ENCODE measurements at places on chromosomes 11 and 22.

GRCh38 chr11:21646351-21646750, 546.5 kb upstream of the ANO5 start:
- no peak for DNase-seq

- DNase-seq: peak; percentile 98
These were observed 642 bp upstream of the CDK2AP2 start for GRCh38 chr11:67508486-67509121.

DNA sequence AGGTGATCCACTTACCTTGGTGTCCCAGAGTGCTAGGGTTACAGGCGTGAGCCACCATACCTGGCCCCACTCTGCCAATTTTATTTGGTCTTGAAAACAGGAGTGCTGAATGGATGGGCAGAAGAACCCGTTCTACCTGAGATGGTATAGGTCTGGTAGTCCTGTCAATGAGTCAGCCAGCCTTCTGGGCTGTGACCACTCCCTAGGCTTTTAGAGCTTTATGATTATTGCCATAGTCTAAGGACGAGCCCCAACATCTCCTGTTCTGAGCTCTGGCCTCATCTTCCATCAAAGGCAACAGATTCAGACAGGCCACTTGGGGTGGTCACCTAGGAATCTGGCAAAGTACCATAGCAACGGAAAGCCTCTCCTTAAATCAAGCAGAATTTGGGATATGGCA, 11.5 kb downstream of the ZDHHC5 start:
- no peak for DNase-seq

DNA sequence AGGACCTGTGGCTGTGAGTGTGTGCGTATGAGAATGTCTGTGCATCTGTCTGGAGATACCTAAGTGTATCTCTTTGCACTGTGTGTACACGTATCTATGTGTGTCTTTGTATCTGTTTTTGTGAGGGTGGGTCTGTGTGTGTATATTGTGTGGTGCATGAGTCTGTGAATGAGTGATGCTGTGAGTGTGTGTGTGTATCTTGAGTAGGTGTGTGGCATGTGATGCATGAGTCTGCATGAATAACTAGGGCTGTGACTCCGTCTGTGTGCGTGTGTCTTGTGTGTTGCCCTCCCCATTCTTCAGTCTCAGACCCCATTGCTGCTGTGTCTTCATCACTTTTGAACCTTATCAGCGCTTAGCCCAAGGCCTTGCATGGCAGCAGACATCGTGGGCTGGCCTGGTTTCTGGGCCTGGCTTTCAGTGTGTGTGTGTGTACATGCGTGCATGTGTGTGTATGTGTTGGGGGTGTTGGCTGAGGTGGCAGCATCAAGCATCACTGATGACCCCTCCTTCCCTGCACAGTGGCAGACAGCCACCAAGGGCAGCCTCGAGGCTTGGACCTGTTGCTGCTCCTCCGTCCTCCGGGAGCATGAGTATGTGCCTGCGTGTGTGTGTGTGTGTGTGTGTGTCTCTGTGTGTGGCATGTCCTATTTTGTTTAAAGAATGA, 1.4 kb downstream of the SGSM1 start:
- DNase-seq: no peak

GRCh38 chr22:32042924-32043323, at the start of gene SLC5A1:
SLC5A1 (plus strand) TSS chr22:32043261; CDS start chr22:32043282, 21 bp downstream.
- DNase-seq: no peak

DNA sequence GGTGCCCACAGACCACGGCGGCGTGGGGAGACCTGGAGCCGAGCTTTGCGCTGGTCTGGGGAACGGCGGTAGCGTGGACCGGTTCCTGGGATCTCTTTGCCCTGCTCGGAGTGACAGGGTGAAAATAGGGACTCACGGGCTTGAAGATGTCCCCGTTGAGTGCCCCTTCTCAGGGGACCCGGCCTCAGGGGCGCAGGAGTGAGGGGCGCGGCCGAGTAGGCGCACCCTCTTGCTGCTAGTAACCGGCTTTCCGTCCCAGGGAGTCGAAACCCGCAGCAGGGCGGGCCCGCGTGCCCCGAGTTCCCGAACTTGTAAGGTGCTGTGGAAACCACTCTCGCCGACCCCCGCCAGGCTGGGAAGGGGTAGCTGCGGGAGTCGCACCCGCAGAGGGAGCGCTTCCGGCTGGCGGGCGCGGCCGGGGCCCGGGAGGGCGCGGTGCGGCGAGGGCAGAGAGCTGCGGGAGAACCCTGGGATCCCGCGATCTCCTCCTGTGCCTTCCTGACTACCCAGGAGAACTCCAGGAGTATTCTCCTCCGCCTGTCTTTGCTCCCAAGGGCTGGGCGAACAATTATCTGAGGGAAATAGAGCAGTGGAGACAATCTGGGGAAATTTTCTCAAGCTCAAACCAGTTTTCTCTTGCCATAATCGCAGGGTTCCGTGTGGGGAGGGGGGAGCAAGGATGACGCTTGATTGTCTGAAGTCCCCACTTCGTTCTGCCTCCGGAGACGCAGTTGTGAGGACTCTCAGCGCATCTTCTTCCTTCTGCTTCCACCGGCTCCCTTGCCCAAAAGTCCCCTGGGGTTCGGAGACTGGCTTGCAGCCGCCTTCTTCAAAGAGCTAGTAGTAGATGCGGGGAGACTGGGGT, 666 bp downstream of the NELL1 start:
- DNase-seq: no peak

GRCh38 chr22:20008221-20008995, 8.2 kb downstream of the ARVCF start:
- DNase-seq: no peak
